EH (cell line): ENCODE measurements at places on chromosomes 1 and 21.

GRCh38 chr1:9078015-9078751, 8.7 kb upstream of the SLC2A5 start:
- peak; percentile 78 for DNase-seq

- DNase-seq, result peak; percentile 41
These were observed 6.0 kb downstream of the COL24A1 start for GRCh38 chr1:86150553-86151055.

GRCh38 chr1:151222130-151222529, 23.8 kb downstream of the PIP5K1A start:
- peak; percentile 52 for DNase-seq

GRCh38 chr1:204591473-204592090, 75.4 kb downstream of the MDM4 start:
- peak; percentile 82 for DNase-seq

DNA sequence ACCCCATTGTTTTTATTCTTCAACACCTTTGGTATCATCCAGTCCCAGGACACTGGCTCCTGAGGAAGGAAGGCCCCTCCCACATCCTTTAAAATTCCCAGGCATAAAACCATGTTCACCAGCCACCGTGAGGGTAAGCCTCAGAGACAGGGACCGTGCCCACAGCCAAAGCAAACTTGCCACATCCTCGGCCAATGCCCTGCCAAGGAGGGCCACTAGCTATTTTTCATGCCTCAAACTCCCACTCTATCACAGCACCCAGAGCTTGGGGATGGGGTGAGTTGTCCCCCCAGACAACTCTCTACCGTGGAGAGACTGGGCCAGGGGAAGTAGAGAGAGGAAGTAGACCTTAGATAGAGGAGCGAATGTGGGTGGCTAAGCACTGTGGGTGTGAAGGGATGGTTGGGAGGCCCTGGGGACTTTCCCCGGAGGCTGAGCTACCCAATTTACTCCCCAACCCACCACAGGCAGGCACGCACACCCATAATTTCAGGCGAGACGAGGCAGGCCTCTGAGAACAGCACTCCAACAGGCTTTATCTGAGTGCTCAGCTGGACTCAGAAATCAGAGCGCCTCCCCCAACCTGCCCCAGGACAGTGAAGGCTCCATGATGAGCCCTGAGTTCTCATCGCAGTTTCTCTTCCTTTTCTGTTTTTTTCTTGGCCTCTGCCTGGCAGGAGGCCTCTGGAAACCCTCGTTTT, 15.9 kb upstream of the BTG2 start:
- no peak for DNase-seq

GRCh38 chr1:54114001-54114400, 38.8 kb downstream of the CDCP2 start:
- DNase-seq, result no peak

DNA sequence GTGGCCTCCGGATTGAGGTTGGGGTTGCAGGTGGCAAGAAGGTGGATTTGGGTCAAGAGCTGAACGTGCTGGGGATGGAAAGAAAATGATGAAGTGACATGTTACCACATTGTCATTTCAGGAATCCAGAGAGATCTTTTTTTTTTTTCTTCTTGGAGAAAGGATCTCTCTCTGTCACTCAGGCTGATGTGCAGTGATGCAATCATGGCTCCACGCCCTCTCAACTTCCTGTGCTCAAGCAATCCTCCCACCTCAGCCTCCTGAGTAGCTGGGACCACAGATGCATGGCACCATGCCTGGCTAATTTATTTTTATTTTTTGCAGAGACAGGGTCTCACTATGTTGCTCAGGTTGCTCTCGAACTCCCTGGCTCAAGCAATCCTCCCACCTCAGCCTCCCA, 80.6 kb downstream of the GON4L start:
- DNase-seq, result peak; percentile 54

DNA sequence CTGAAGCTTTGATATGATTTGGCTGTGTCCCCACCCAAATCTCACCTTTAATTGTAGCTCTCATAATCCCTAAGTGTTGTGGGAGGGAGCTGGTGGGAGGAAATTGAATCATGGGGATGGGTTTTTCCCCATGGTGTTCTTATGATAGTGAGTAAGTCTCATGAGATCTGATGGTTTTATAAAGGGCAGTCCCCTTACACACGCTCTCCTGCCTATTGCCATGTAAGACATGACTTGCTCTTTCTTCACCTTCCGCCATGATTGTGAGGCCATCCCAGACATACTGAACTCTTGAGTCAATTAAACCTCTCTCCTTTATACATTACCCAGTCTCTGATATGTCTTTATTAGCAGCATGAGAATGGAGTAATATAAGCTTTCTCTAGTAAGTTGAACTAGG, 261.9 kb downstream of the HLX start:
- peak; percentile 13 for DNase-seq

DNA sequence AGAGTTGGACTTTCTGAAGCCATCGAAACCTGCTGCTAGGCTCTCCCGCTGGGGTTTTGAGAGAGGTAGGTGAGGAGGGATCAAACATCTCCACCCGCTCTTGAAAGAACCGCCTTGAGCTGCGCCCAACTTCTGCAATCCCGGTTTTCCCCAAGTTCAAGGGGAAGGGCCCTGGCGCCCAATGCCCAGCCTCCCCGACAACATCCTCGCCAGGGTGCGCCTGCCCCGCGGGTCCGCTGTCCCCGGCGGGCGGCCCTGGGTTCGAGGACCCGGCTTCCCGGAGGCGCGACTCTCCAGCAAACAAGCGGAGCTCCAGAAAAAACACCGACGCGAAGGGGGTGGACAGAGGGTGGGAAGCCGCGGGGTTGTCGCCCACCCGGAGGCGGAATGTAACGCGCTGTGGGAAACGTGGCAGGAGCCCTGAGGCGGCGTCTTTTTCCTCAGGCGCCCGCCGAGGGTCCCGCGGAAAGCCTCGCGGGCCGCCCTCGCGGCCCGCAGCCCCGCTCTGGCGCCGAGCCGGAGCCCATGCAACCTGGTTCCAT, 607 bp downstream of the BTG3 start:
- DNase-seq, result peak; percentile 53

DNA sequence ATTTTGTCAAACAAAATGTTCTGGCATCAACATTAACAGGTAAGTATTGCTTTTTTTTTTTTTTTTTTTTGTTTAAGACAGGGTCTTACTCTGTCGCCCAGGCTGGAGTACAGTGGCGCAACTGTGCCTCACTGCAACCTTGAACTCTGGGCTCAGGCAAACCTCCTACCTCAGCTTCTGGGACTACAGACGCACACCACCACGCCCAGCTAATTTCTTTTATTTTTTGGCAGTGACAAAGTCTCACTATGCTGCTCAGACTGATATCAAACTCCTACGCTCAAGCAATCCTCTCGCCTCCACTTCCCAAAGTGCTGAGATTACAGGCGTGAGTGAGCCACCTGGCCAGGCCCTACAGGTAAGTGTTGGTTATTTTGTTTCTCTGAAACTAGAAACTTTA, 2.4 kb downstream of the TUT4 start:
- DNase-seq, result no peak

DNA sequence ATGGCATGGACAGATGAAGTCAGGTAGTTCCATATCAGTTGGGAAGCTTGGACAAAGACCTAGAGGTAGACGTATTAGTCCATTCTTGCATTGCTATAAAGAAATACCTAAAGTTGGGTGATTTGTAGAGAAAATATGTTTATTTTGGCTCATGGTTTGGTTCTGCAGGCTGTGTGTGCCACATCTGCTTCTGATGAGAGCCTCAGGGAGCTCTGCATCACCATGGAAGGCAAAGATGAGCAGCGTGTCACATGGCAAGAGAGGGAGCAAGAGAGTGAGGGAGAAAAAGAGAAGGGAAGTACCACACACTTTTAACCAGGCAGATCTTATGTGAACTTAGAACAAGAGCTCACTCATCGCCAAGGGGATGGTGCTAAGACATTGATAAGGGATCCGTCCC, 9.0 kb downstream of the TSACC start:
- peak; percentile 90 for DNase-seq

DNA sequence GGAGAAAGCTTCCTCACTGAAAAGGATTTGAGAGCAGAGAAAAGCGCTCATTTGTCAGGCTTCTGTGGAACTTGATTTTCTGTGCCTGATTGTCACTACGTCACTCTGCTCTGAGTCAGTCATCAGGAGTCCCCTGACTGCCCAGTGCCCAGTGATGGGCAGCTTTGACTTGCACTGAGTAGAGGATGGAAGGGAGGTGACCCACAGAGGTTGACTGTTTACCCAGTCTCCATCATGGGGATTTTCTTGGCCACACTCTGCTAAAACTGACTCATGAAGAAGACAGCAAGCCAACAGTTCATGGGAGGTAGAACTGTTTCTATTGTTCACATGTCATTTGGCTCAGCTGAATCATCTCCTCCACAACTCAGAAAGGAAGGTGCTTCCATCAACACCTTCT, 82.1 kb upstream of the DUSP10 start:
- DNase-seq, result peak; percentile 78

DNA sequence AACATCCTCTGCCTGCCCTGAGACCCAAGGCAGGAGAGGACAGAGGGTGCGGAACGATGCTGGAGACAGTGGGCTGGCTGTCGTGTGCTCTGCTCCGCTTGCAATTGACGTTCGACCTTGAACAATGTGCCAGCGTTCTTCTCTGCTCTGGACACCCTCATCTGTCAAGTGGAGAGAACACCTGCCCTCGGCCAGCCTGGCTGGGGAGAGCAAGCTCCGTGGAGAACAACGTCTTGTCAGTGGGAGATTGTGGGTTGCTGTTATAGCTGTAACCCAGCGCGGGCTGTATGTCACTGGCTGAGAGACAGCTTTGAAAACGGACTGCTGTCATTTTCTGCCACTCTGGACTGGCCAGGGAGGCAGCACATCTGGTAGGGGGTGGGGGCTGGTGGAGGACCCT, 14.7 kb downstream of the KIAA1614 start:
- no peak for DNase-seq

DNA sequence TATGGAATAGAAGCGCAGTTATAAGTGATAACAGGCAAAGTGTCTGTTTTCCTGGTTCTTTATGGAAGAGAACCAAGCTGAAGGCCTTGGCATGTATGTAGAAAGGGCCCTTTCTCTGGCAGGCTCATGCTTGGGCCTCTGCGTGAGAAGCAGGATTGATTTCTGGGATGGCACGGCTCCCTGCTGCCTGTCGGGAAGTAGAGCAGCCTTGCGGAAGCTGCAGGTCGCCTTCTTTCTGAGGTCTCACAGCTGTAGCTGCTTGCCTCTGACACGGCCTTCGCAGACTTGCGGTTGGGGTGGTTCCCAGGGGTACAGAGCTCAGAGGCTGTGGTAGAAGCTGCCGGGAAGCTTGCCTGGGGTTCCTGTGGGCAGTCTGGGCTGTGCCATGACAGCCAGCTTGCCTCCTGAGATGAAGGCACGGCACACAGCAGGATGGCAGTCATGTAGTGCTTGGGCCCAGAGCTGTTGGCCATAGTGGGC, 39.4 kb downstream of the TRAPPC10 start:
- no peak for DNase-seq

DNA sequence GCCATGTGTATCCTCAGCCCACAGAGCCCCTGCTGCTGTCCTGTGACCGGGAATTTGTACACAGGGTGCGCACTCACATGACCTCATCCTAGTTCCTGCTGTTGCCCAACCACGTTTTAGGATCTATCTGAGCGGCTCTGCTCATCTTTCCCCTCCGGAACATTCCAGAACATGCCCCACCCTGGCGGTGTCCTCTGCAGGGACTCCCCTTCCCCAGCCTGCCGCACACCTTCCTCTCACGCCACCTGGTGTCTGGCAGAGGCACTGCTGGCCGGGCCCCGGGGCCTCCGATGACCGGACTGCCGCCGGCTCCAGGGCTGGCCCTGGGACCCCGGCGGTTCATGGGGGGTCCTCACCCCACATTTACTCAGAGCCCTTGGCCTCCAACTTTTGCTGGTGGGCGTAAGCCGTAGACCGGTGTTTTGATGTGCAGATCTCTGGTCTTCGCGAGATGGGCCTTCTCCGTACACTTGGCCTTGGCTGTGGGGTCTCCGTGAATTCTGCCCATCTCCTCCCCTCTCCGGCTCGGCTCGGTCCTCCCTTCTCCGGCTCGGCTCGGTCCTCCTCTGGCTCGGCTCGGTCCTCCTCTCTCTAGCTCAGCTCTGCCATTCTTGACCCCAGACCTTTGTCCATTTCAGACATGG, 29.5 kb downstream of the ARHGEF16 start:
- DNase-seq, result peak; percentile 49

DNA sequence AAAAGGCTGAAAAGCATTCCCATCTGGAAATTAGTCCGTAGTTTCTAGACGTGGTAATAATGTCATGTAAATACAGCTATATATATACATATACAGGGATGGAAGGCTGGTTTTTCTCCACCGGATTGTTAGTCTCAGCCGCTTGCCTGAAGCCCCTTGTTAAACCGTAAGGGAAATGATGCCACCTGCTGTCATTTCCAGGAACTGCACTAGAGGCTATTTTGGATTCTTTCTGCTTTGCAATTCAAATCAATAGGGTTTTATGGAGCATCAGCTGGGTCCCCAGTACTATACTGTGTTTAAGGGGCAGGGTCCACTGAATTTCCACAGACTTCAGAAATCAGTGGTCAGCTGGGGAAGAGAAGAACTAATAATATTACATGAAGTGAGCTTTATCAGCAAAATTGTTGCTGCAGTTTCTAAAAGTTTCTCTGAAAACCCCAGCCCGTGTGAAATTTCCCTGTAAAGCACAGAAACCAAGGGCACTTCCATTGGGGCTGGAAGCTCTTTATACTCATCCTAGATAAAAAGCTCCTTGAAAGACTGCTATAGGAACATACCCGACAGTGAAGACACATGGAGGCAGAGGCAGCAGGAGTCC, 33.8 kb upstream of the MPZL1 start:
- peak; percentile 78 for DNase-seq

GRCh38 chr1:88330201-88330600, 353.9 kb upstream of the PKN2 start:
- no peak for DNase-seq

DNA sequence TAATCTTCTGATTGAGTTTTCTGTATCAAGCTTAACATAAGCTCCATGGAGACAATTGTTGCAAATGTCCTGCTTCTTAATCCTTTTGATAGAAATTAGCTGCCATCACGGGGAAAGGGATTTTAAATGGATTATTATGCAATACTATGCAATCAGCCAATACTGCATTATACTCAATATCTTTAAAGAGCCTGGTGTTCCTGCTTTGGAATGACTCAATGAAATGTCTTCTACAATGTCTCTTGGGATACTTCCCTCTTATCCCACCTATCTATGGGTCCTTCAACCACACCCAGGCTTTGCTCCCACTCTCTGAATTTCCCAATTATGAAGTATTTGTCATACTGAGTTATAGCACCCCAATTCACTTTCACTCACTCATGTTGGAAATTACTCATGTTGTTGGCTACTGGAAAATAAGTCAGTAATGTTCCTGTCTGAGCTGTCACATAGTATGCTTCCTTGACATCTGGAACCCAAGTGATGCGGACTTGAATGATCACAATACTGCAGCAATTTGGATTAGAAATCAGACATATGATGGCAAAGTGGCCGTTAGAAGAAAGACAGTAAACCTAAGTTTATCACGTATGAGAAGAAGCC, 85.0 kb downstream of the TPR start:
- no peak for DNase-seq

GRCh38 chr21:14454016-14455009, 71.4 kb upstream of the HSPA13 start:
- DNase-seq, result no peak

GRCh38 chr1:177600936-177601335, 368.9 kb downstream of the SEC16B start:
- DNase-seq, result no peak

- DNase-seq, result peak; percentile 59
These were observed 710 bp upstream of the SLC30A1 start for GRCh38 chr1:211579440-211580302.

- no peak for DNase-seq
These were observed 205.6 kb upstream of the KAZN start for GRCh38 chr1:14392859-14393365.
